ENCODE measurements at places on chromosomes 5 and 9.

DNA sequence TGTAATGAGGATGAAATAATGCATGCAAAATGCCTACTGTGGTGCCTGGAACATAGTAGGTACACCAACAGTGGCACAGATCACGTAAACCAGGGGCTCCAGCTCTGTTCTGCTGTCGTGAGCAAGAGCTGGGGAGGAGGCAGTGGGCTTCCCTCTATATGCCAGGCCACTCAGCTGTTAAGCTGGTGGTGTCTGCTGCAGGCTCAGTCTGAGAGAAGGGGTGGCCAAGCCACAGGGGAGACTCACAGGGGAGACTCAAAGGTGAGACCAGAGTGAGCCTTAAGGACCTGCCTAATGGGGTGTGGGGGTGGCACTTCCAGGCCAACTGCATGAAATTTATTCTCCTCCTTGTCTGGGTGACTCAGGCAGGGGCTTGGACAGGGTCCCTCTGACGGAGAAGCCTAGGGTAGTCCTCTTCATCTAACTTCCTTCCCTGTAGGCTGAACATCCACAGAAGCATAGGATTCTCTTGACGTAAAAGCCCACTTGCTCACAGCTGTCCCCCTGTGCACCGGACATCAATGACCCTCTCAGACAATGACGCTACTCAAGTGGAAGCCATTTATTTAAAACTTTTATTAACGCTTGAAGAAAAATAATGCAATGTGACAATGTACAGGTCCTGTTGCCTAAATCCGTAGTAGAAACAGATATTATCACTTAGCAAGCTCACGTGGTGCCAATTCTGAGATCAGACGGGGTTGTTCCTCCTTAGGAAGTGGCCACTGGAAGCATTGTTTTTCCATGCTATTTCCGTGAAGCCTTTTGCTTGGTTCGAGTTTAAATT, 13.9 kb downstream of the STC2 start:
- DNase-seq = no peak

- no peak for DNase-seq
Measured at GRCh38 chr5:939368-939767, 46.7 kb downstream of the TRIP13 start.

DNA sequence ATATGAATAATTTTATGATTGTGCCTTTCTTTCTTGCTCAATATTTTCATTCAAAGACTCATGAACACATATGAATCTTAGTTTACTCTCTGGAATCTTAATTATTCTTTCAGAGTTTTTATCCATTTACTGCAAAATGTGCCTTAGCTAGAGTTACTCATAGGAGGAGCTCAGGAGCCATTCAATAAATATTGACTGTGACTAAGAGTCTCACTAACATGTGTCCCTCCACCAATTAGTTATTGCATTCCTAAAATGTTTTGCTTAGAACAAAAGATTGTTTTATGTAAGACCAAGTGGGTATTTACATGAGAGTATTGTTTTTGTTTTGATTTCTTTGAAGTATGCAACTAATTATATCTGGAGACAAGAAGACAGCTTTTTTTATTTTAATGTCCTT, 218.4 kb upstream of the MAST4 start:
- no peak for DNase-seq

GRCh38 chr5:132788990-132789886, 12.2 kb upstream of the SEPTIN8 start:
- no peak for DNase-seq

- DNase-seq = no peak
Measured at GRCh38 chr5:68494771-68495170, 279.2 kb downstream of the PIK3R1 start.

- no peak for DNase-seq
Measured at GRCh38 chr5:56807679-56808078, 7.7 kb upstream of the MAP3K1 start.

DNA sequence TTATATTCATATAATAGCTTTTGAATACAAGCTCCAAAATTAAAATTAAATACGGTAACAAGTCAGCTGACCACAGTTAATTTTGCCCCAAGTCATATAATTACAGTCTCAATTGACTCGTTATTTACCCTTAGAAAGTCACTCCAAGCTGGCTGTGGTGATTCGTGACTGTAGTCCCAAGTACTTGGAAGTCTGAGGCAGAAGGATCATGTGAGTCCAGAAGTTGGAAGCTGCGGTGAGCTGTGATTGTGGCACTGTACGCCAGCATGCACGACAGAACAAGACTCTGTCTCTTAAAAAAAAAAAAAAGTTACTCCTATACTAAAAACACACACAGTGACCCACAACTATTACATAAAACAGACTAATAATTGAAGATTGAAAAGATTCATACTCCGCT, 31.6 kb upstream of the DTWD2 start:
- no peak for DNase-seq

- no peak for DNase-seq
Measured at GRCh38 chr5:143402017-143402552, 1.4 kb downstream of the NR3C1 start.

GRCh38 chr9:98241357-98242300, 13.8 kb downstream of the TBC1D2 start:
- peak; percentile 44 for DNase-seq

DNA sequence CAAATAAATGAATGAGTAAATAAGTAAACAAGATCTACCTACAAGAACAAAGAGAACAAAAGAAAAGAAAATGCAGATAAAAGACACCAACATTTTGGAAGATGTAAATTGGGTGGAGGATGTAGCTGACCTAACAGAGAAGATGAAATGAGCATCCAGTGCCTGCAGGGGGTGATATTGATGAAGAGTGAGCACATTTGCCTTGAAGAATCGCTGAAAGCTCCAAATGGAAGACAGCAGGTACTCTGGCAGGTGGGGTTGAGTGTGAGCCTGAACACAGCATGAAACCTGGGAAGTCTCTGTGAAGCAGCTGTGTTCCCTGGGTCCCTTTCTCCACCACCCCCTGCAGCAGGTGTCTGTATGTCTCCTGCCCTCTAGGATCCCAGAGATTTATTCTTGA, 125.6 kb downstream of the NXNL2 start:
- DNase-seq = no peak

GRCh38 chr5:60945813-60946187, 795 bp downstream of the NDUFAF2 start:
- no peak for DNase-seq

DNA sequence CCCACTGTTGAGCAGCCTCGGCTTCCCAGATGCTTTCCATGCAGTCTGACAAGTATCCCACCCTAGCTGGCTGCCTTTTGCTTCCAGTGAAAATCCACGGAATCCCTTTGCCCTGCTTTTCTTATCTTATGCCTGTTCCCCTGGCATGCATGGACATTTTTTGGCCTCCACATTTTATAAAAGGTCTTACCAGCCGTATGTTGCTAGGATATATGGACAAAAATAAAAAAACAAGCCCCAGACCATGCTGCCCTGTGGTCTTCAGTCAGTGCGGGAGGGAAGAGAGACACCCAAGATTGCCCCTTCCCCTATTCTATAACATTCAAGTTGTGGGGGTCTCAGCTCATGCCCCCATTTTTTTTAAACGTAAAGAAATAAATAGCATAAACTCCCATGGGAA, 129.6 kb downstream of the COL23A1 start:
- DNase-seq = no peak

DNA sequence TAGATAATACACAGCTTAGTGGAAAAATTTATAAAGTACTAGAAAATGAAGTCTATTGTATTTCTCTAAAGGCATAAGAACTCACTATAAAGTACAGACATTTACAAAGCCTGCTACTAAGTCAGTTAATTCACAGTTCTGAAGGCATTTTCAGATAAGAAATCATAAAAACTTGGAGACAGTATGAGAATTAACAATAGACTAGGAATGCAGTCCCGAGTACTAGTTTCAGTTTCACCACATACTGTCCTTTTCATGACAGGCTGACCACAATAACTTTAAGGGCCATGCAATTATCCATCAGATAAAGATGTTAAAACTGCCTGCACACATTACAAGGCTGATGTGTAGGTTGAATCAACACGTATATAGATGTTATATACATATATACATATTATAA, 362.6 kb upstream of the SMC2 start:
- DNase-seq = no peak

DNA sequence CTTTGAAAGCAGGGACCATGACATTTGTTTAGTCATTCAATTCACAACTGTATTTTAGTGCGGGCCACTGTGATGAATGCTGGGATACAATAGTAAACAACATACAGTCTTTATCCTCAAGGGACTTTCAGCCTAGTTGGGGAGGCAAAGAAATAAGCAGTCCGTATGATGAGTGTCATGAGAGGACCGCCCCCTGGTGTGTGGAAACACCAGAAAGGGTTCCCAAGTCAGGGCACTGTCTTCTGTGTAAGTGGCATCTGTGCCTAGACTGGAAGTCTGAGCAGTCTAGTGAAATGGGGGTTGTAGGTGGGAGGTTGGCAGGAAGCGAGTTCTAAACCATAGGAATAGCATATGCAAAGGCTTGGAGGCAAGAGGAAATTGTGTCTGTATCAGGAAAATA, 6.8 kb downstream of the C9orf43 start:
- DNase-seq = no peak

- DNase-seq = no peak
Measured at GRCh38 chr5:69010476-69010875, 83.3 kb upstream of the SLC30A5 start.

GRCh38 chr9:37248651-37249163, 128.3 kb downstream of the ZCCHC7 start:
- no peak for DNase-seq

- DNase-seq = no peak
Measured at GRCh38 chr9:133914442-133915342, 77.4 kb downstream of the VAV2 start.

DNA sequence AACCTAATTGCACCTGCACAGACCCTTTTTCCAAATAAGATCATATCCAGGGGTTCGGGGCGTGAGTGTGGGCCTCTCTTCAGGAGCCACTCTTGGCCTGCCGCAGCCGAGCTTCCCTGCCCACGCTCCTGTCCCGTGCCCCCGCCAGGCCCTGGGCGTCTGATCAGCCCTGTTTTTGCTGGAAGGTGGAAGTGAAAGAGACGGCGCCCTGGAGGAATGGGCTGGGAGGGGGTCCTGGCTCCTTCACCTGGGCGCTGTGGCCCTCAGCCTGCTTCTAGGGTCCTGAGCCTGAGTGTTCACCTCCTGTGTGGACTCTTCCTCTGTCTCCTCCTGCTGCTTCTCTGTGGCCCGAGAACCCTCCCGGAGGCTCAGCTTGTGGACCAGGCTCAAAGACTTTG, 11.2 kb upstream of the COL5A1 start:
- no peak for DNase-seq

DNA sequence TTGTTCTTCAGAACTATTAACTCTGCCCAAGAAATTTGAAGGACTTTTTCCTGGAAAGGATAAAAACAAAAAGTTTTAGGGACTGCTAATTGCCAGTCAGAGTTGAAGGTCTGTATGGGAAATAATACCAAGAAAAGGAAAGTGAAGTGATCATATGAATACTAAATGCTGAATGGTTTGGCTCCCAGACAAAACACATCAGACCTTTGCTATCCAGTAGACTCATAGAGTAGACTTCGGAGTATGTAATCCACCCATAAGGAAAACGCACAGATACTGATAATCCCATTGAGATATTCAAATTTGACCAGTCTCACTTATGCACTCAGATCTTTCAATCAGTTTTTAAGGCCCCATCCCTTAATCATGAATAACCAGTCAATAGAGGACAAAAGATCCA, 319.0 kb upstream of the PTGER4 start:
- no peak for DNase-seq

DNA sequence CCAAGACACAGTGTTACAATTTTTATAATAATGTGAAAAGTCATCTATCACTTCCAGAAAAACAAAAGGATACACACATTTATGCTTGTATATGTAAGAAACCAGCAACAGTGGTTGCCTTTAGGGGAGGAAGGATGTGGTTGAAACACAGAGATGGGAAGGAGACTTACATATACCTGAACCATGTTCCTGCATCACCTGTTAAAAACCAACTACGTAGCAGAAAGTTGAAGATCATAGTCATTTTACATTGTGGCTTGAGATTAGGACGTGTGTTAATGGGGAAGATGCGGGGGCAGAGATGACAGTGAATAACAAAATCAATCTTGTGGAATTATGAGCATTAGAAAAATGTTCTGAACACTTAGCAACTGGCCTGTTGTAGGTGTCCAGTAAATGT, 307.3 kb downstream of the MLLT3 start:
- DNase-seq = no peak

DNA sequence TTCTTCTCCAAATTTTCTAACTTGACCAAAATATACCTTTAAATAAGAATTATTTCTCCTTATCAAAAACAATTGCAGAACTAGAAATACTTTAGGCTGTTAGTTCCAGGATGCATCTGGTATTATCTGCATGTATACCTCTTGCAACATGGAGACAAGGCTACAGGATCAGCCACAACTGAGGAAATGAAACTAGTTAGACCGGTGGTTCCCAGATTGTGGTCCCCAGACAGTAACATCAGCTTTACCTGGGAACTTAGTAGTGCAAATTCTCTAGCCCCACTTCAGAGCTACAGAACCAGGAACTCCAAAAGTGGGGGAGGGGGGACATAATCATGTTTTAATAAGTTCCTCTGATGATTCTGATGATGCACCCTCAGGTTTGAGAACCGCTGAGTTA, 61.6 kb upstream of the C9orf72 start:
- no peak for DNase-seq

DNA sequence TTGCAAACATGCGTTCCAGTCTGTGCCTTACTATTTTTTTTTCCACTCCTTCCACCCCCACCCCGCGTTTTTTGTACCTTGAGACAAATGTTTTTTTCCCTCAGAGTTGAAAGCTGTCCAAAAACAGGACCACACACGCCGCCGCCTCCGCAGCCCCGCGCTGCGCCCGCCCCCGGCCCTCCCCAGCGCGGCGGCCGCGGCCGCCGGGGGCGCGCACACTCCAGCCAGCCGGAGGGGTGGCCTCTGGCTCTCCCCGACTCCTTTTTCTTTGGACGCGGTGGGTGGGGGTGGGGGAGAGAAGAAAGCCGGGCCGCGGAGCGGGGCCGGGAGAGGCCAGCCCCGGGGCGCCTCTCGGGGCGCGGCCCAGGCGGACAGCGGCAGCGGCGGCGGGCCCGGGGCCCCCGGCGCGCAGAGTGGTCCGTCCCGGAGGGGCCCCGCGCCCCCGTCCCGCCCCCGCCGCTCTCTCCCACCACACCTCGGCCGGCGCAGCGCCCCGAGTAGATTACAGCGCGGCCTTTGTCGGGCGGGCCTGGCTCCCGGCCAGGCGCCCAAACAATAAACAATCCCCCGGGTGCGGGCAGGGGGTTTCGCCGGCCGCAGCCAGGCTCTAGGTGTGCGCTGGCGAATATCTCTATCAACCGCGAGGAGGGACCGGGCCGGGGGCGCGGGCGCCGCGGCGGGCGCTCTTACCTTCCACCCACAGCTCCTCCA, 10.9 kb downstream of the PTCH1 start:
- DNase-seq = no peak

GRCh38 chr5:60232036-60232795, 338.7 kb upstream of the PDE4D start:
- no peak for DNase-seq
